Breast epithelium (tissue), 4 donors: ENCODE measurements at places on chromosomes 12 and 14. TPM values are rescaled to one million over a fixed set of nuclear protein-coding genes. Genes with fewer than 3 reads are reported as not detected.

PTGER2 gene
- 1.8 TPM for total RNA-seq

IFI27 gene
- total RNA-seq, result 101 TPM

KCNA5 gene
- 0.44 TPM for total RNA-seq

PGF gene
- total RNA-seq, result 8.2 TPM

GLIPR1L2 gene
- 6.3 TPM for total RNA-seq

ARHGAP5 gene
- total RNA-seq, result 115 TPM

- H3K36me3 ChIP-seq, result no peaks in the 10 kb centered on the region
- no peak for DNase-seq
- peak overlapping the region; percentile 98 for H3K27ac ChIP-seq
- H3K4me3 ChIP-seq, result peak overlapping the region; percentile 89
Observed at GRCh38 chr12:92927436-92928281, 1.4 kb downstream of the EEA1 start.

DNA sequence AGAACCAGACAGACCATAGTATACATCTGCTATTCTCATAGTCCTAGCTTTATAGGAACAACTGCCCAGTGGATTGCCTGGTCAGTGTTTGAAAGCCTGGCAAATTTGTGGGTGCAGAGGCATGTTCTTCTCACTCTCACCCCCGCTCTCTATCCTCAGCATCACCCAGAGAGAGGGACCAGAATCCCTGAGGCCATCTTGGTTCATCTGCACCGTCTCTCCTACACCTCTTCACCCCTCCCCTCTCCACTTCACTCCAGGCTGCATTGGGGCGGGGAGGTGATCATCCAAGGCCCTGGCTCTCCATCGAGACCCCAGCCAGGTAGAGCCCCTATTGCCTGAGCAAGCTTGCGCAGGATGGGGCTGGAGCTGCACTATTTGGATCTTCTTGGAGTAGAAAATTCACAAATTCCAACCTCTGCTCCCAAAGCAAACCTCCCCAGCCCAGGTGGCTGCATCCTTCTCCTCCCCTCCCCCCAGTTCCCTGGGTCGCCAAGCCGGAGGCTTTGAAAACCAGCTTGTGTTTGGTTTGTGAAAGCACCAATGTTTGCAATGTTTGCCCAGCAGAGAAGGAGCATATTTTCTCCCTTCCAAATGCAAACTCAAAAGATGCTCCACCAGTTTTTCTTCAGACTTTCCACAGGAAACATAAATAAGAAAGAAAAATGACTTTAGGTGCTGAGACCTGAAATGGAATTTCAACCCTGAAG is 18.6 kb upstream of the COL2A1 start:
- H3K27ac ChIP-seq, result no peak overlapping the region
- no peaks in the 10 kb centered on the region for H3K4me1 ChIP-seq
- H3K27me3 ChIP-seq, result no peaks in the 10 kb centered on the region
- H3K36me3 ChIP-seq, result no peaks in the 10 kb centered on the region
- no peak overlapping the region for H3K4me3 ChIP-seq

GRCh38 chr12:47903927-47904712 is 674 bp downstream of the VDR start:
- peak; percentile 65 for DNase-seq
- H3K27ac ChIP-seq, result peak overlapping the region; percentile 87
- H3K36me3 ChIP-seq, result no peaks in the 10 kb centered on the region

DNA sequence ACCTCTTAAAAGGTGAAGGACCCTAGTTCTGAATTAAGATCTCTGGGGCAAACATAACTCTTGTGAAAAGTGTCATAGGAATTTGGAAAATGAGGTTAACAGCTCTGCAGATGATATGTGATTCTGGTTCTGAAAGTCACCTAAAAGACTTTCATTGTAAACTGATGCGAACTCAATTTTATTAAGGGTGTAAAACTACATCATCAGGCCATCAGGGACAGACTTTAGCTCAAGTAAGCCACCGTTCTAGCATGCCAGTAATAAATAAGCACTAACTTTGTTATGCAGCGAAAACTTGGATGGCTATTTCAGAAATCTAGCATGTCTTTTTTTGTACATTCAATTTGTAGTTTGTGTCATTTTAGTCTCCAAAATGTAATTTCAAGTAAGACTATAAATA is 61.6 kb downstream of the R3HDM2 start:
- no peaks in the 10 kb centered on the region for H3K27me3 ChIP-seq
- H3K4me3 ChIP-seq, result no peak overlapping the region
- no peak overlapping the region for H3K27ac ChIP-seq
- no peak for DNase-seq
- H3K36me3 ChIP-seq, result no peaks in the 10 kb centered on the region

DNA sequence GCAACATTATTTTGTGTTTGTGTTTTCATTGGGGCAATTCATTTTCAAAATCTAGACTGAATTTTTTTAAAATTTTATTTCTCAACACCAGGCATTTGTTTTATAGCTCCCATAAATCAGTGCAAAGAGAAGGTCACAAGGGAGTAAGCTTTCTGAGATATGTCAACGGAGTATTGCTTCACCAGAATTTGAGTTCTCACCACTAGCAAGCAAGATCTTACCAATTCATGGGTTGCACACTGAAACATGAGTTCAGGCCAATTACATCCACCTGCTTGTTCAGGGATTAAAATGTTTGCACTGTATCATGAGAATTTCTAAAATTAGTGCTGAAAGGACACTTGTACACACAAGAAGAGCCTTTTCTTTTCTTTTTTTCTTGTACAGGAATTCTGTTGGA is 121.9 kb downstream of the CAND1 start:
- no peak overlapping the region for H3K27ac ChIP-seq
- H3K4me3 ChIP-seq, result no peak overlapping the region
- no peaks in the 10 kb centered on the region for H3K4me1 ChIP-seq
- H3K27me3 ChIP-seq, result no peaks in the 10 kb centered on the region

GRCh38 chr12:27583981-27584380 is 60.0 kb downstream of the PPFIBP1 start:
- no peak for DNase-seq
- no peaks in the 10 kb centered on the region for H3K27me3 ChIP-seq
- no peaks in the 10 kb centered on the region for H3K36me3 ChIP-seq
- H3K27ac ChIP-seq, result peak overlapping the region; percentile 84
- H3K4me3 ChIP-seq, result no peak overlapping the region

- H3K36me3 ChIP-seq, result no peaks in the 10 kb centered on the region
- H3K4me1 ChIP-seq, result no peaks in the 10 kb centered on the region
- no peak for DNase-seq
- H3K27me3 ChIP-seq, result no peaks in the 10 kb centered on the region
Observed at GRCh38 chr12:38144601-38145436, 171.8 kb upstream of the ALG10B start.

- no peak for DNase-seq
- no peaks in the 10 kb centered on the region for H3K36me3 ChIP-seq
- H3K4me1 ChIP-seq, result peaks cover 22% of the 10 kb centered on the region
- no peak overlapping the region for H3K4me3 ChIP-seq
- H3K27me3 ChIP-seq, result no peaks in the 10 kb centered on the region
Observed at GRCh38 chr12:6208130-6208529, 7.9 kb downstream of the CD9 start.

DNA sequence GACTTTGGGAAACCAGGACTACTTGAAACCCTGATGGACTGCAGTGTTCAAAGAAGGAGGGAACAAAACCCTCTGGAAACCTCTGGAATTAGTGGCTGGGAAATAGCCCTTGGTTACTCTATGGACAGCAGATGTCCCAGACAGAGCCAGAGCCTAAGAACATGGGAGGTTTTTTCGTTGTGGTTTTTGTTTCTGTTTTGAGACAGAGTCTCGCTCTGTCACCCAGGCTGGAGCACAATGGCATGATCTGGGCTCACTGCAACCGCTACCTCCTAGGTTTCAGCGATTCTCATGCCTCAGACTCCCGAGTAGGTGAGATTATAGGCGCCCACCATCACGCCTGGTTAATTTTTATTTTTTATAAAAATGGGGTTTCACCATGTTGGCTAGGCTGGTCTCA is 1378.7 kb downstream of the AACS start:
- DNase-seq, result no peak
- H3K27me3 ChIP-seq, result no peaks in the 10 kb centered on the region
- no peaks in the 10 kb centered on the region for H3K36me3 ChIP-seq
- H3K4me3 ChIP-seq, result no peak overlapping the region
- H3K4me1 ChIP-seq, result no peaks in the 10 kb centered on the region

GRCh38 chr14:56491299-56492285 is 88.0 kb upstream of the TMEM260 start:
- H3K27me3 ChIP-seq, result no peaks in the 10 kb centered on the region
- DNase-seq, result no peak
- no peak overlapping the region for H3K27ac ChIP-seq
- H3K4me1 ChIP-seq, result no peaks in the 10 kb centered on the region

DNA sequence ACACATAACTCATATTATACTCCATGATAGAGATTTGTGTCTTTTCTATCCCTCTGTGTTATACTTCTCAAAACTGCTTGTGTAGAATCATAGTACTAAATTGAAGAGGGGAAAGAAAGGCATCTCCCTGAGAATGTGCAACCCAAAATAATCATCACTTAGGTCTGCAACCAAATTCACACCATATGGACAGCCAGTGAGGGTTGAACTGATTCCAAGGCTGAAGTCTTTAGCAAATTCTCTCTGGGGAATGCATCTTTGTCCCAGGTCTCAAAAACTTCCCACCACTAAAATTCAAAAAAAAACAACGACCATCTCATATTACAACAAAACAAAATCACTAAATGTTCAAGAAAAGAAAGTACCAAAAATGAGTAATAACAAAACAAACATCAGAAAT is 11.0 kb downstream of the ZFC3H1 start:
- H3K4me1 ChIP-seq, result no peaks in the 10 kb centered on the region
- H3K4me3 ChIP-seq, result no peak overlapping the region
- no peaks in the 10 kb centered on the region for H3K27me3 ChIP-seq
- no peaks in the 10 kb centered on the region for H3K36me3 ChIP-seq
- no peak overlapping the region for H3K27ac ChIP-seq

GRCh38 chr14:20419419-20419818 is 6.1 kb upstream of the TEP1 start:
- no peak overlapping the region for H3K4me3 ChIP-seq
- H3K4me1 ChIP-seq, result no peaks in the 10 kb centered on the region
- no peak overlapping the region for H3K27ac ChIP-seq
- no peak for DNase-seq

- no peak overlapping the region for H3K4me3 ChIP-seq
- peak; percentile 20 for DNase-seq
- H3K36me3 ChIP-seq, result no peaks in the 10 kb centered on the region
- no peaks in the 10 kb centered on the region for H3K27me3 ChIP-seq
- H3K4me1 ChIP-seq, result peaks cover 7% of the 10 kb centered on the region
- H3K27ac ChIP-seq, result no peak overlapping the region
Observed at GRCh38 chr14:90495357-90496276, 98.8 kb downstream of the CALM1 start.

GRCh38 chr12:82971584-82971983 is 284.9 kb downstream of the TMTC2 start:
- H3K4me3 ChIP-seq, result no peak overlapping the region
- no peaks in the 10 kb centered on the region for H3K36me3 ChIP-seq
- no peak overlapping the region for H3K27ac ChIP-seq
- H3K4me1 ChIP-seq, result no peaks in the 10 kb centered on the region
- H3K27me3 ChIP-seq, result no peaks in the 10 kb centered on the region

DNA sequence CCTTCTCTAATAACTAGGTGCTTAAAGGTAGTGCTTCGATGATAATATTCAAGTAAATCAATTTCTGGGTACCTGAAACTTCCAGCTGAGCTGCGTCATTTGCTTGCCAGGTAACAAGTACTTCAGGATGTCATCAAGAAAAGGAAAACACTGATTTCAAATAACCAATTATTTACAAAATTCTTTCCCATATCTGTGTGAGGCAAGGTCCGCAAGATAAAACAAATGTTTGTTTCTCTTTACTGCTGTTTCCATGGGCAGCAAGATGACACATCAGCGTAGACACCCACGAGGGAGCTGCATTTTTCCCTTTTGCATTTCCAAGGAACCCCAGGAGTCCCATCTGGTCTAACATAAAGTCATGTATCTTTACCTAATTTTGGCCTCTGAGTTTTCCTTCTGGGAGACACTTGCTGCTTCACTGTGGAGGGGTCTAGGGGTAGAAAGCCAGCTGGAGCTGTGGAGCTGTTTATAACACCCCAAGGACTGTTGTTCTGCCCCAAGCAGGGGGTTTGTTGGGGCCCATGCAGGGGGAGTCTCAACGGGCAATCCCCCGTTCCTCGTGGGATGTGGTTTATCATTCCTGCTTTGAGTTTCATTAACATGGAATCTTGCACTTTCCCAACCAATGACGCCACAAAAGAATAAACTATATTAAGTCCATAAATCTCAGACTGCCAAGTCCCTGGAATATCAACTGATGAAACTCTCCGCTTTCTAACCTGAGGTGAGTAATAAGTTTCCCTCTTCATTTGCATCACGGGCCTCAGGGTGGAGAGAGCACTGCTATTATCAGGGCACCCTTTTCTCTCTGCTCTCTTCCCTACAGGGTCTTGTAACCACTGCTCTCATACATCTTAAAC is 112.8 kb upstream of the PELI2 start:
- H3K27ac ChIP-seq, result peak overlapping the region; percentile 67
- DNase-seq, result no peak
- no peaks in the 10 kb centered on the region for H3K27me3 ChIP-seq
- H3K36me3 ChIP-seq, result no peaks in the 10 kb centered on the region
- peak overlapping the region; percentile 54 for H3K4me3 ChIP-seq

DNA sequence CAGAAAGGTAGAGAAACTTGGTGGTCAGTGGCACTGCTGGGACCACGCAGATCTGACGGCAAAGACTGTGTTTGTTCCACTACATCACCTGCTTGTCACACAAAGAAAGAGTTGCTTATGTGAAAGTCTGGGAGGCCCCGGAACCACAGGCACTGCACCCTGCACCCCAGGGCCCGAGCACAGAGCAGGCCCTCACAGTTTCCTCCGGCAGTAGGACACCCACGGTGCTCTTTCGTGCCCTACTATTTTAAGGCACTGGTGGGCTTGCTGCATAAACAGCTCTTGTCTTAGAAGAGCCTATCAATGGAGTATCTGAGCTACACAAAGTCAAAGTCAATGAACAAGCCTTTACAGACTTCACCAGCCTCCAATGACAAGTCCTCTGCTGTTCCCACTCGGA is 8.0 kb downstream of the LGMN start:
- no peak for DNase-seq
- no peaks in the 10 kb centered on the region for H3K4me1 ChIP-seq
- no peak overlapping the region for H3K4me3 ChIP-seq
- H3K36me3 ChIP-seq, result no peaks in the 10 kb centered on the region
- H3K27me3 ChIP-seq, result no peaks in the 10 kb centered on the region
- H3K27ac ChIP-seq, result no peak overlapping the region

DNA sequence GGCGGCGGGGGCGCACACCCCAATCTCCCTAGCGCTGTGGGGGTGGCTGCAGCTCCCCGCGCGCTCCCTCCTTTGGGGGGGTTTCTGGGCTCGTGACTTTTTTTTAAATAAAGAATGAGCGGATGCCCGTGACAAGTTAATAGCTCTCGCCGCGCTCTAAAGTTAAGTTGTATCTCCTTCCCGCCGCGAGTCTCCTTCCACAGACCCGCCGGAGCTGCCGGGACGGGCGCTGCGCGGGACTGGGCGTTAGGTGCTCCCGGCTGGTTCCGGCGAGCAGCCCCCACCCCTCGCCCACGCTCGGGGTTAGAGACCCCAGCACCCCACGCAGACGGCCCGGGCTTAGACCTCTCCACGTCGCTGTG is 82.6 kb upstream of the HMGA2 start:
- H3K36me3 ChIP-seq, result no peaks in the 10 kb centered on the region
- H3K4me3 ChIP-seq, result peak overlapping the region; percentile 52
- no peaks in the 10 kb centered on the region for H3K4me1 ChIP-seq
- no peak for DNase-seq
- H3K27me3 ChIP-seq, result peaks cover 18% of the 10 kb centered on the region
- H3K27ac ChIP-seq, result peak overlapping the region; percentile 41

- DNase-seq, result peak; percentile 63
- peak within 1 kb of the TSS; percentile 89 for H3K27ac ChIP-seq
- H3K4me3 ChIP-seq, result peak within 1 kb of the TSS; percentile 50
- no peaks in the 10 kb centered on the region for H3K27me3 ChIP-seq
- no peaks in the 10 kb centered on the region for H3K36me3 ChIP-seq
Observed at GRCh38 chr12:50842637-50843493, at the start of gene TMPRSS12. Gene TMPRSS12 (plus strand): TSS chr12:50842926. CDS start chr12:50842965, 39 bp downstream.
